Fibroblast of skin of right quadriceps (primary cell): ENCODE measurements at places on chromosomes 1 and 21.

DNA sequence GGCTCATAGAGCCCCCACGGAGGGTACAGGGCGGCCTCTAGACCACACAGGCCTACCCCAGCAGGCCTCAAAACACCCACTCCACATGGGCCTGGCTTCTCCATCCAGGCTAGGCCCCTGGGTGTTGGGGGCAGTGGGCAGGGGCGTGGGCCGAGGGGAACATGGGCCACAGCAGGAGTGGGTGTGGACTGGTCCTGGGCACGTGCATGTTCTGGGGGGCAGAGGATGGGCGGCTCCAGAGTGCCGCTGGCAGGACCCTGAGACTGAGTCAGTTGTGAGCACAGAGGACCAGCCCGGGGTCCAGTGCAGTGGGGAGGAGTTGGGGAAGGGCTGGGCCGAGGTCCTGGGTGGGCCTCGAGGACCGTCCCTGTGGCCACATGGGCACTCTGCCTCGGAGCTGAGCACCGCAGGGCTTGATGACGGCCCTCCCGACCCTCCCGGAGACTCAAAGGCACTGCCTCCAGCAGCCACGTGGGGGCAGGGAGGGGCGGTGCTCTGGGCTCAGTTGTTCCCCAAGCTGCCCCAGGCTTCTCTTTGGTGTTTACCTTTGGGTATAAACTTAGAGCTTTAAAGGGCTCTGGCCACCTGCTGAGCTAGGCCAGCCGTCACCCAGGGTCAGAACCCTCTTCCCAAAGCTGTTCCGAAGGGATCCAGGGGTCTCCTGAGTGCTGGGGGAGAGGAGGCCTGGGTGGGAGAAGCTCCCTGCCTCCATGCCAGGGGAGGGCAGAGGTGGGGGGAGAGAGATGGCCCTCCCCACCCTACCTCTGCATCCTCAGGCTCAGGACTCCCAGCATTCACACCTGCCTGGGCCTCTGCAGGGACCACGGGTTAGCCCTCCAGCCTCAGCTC, 79.9 kb downstream of the MORN1 start:
- peak; percentile 64 for DNase-seq

GRCh38 chr21:43873673-43874072, 8.7 kb downstream of the AGPAT3 start:
- DNase-seq: no peak

DNA sequence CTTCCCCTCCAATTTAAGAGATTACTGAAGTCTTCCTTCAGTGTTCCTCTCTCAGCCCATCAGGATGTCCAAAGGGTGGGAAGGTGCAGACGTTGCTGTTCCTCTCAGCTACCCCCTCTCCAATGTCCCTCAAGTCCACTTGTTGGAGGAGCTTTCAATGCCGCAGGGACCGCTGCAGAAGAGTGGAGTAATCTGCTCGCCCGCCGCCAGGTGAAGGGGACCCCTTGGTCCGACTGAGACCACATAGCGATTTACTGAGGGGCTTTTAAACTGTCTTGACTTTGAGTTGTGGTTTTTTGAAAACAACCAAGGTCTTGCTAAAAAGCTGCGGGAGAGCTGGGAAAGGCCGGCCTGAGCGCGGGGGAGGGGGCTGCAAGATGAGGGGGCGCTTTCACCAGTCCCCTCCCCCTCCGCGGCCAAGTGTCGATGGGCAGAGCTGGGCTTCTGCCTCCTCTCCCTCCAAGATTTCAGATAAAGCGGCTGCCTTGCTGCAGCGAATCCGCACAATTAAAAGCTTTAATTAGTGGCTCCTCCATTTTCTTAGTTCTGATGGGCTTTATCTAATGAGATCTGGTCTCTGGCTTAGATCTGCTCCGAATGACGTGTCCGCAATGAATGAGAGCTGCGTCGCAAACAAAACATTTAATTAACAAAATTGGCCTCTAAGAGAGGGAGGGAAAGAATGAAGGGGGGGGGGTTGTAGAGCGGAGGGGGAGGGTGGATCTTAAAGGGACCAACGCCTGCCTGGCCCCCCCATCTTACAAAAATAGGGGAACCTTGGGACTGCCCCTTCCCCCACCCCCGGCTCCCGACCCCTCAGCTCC, 5.9 kb downstream of the LMO4 start:
- DNase-seq: peak; percentile 60

DNA sequence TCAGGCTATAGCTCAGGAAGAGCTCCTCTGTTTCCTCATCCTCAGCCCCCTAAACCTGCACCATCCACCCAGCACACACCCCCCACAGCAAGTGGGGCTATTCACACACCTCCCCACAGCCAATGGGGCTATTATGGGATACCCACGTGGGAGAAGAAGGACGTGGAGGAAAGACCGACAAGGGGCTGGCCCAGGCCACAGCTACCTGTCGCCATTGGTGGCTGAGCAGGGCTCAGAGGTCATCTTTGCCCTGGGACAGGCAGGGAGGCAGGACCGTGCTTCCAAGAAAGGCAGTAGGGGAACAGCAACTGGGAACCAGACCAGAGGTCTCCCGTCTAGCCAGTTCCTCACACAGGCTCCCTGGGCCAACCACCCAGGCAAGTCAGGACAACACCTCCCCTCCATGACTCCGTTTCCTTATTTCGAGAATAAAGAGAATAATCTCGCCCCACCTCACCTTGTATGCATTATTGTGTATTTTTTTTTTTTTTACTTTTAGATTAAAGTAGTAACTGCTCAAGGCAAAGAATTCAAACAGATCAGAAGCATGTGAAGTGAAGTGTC, 92.3 kb upstream of the TARDBP start:
- no peak for DNase-seq

- peak; percentile 90 for DNase-seq
Observed at GRCh38 chr21:29258626-29259338, 39.9 kb upstream of the BACH1 start.

GRCh38 chr1:66540434-66541032, 6.6 kb downstream of the SGIP1 start:
- DNase-seq: peak; percentile 84

DNA sequence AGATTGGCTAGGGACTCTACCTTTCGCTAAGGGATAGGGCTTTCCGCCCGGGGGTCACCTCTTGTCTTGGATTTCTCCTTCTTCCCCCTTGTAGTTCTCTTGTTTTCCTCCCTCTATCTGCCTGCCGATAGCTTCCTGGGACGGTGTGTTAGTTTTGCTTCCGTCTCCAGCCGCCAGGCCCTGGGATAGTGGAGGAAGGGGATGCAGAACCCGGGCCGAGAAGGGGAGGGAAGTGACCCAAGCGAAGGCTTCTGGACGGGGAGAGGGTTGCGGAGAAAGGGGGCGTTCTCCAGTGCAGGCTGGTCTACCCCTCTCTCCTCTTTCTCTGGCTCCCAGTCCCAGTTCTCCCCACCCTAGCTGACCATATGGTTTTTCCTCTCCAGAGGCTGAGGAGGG, 871 bp downstream of the TUFT1 start:
- DNase-seq: no peak

GRCh38 chr1:39230261-39231190, 26.0 kb downstream of the MACF1 start:
- peak; percentile 31 for DNase-seq

GRCh38 chr1:64499966-64500365, 30.0 kb downstream of the CACHD1 start:
- DNase-seq: no peak

GRCh38 chr1:169782596-169782995, 12.1 kb downstream of the METTL18 start:
- no peak for DNase-seq

DNA sequence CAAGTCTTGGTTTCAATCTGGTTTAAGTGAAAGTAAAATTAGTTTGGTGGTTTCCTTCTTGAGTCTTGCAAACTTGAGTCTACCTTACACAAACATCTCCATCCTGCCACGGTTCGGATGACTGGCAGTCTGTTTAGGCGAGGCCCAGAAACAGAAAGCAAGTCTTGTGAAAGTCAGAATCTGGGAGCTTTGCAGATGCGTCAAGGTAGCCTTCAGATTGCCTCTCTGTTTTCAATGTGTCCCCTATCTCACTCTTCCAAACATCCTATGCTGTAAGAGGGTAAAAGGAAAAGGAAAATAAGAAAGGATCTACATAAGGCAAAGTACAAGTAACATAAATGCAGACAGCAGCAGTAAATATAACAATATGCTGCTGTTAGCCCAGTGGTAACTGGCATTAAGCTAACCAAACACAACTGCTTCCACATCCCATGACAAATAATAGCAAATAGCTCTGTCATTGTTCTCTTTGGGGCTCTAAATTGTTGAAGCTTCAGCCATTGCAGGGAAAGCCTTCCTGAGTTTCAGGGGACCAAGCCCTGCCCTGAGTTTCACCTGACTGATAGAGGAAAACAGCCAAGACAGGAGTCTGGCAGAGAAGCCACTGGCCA, 26.2 kb upstream of the C1orf105 start:
- DNase-seq: no peak

GRCh38 chr1:214475746-214476145, 75.7 kb downstream of the PTPN14 start:
- DNase-seq: no peak

DNA sequence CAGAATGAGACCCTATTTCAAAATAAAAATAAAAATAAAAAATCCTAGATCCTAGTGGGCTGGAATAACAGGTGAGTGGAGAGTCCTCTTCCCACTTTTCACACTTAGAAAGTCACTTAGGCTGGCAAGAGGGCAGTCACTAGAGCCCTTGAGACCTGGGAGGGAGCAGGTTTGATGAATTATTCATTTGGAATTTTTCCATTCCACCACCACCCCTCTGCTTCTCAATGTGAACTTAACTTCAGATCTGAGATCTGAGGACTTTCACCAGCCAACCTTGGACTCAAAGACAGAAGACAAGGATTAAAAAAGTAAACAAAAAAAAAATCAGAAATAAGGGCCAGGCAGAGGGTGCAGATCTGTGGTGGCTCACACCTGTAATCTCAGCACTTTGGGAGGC, 16.5 kb downstream of the AKR7A3 start:
- DNase-seq: no peak

DNA sequence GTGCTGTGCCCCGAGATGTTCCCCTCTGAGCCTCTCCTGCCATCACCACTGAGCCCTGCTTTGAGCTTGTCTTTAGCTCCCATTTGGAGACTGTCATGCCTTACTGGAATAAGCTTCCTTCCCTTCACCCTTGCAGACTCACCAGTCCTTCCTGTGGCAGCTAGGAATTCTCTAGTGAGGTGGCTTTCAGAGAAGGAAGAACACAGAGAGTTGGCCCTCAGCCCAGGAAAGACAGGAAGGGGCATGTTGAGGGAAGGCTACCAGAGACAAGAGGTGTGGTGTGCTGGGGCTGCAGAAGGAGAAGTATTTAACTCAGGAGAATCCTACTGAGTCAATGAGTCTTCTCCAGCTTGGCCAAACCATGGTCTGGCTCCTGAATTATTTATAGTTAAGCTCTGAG, 76.3 kb downstream of the UCK2 start:
- DNase-seq: peak; percentile 84

- no peak for DNase-seq
Observed at GRCh38 chr1:152776361-152776760, 1.4 kb downstream of the LCE1F start.

- no peak for DNase-seq
Observed at GRCh38 chr1:82464362-82465001, 663.7 kb downstream of the ADGRL2 start.

DNA sequence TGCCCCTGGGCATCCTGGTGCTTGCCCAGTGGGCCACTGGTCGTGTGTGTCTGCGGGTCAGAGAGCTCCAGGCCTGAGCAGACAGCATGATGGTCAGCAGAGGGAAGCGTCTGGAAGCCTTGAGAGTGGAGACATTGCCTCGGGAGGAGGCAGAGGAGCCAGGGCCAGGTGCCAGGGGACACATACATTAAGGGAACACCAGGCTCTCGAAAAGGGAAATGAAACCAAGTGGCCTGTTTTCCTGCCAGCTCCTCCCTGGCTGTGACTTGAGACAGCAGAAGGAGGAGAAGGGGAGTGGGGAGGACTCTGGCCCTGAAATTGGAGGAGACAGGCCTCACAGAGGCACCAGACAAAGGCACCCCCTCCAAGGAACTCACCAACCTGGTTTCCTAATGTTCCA, 62.4 kb upstream of the LRP8 start:
- DNase-seq: no peak

- DNase-seq: peak; percentile 76
Observed at GRCh38 chr1:119147661-119148090, 7.2 kb upstream of the WARS2 start.

GRCh38 chr1:150686275-150686674, 10.7 kb downstream of the GOLPH3L start:
- DNase-seq: no peak

- DNase-seq: peak; percentile 82
Observed at GRCh38 chr1:209406595-209406994, 176.9 kb upstream of the CAMK1G start.

GRCh38 chr1:169044296-169044695, 62.2 kb upstream of the ATP1B1 start:
- no peak for DNase-seq

DNA sequence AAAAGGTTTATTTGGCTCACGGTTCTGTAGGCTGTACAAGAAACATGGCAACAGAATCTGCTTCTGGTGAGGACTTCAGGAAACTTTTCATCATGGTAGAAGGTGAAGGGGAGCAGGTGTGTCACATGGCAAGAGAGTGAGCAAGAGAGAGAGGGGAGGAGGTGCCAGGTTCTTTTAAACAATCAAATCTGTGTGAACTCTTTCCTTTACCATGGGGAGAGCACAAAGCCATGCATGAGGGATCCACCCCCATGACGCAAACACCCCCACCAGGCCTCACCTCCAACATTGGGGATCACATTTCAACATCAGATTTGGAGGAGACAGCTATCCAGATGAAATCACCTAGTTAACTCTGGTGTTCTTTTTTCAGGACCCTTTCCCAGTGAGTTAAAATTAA, 103.6 kb downstream of the GALNT2 start:
- no peak for DNase-seq

- DNase-seq: no peak
Observed at GRCh38 chr1:38114241-38115026, 67.8 kb upstream of the POU3F1 start.

DNA sequence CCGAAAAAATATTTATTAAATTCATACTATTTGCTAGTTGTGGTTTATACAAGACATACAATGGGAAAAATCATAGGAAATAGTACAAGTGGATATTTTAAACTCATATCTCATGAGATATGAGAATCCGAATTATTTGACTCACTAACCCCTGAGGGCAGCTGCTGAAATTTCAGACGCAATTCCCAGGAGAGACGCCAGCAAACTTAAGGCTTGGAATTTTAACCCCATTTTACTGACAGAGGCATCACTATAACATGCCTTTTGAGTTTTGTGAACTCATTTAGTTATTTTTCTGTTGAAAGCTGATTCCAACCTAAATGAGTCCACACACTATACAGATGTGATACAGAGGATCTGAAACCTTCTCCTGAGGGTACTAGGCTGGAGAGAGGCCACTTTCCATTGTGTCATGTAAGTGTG, 5.9 kb upstream of the MROH9 start:
- peak; percentile 62 for DNase-seq

GRCh38 chr1:220954321-220955075, 75.3 kb downstream of the HLX start:
- DNase-seq: peak; percentile 63

- DNase-seq: peak; percentile 6
Observed at GRCh38 chr1:41313661-41314131, 47.5 kb upstream of the FOXO6 start.

- no peak for DNase-seq
Observed at GRCh38 chr1:157360023-157360390, 192.3 kb downstream of the FCRL5 start.

GRCh38 chr1:217553949-217554509, 76.9 kb downstream of the GPATCH2 start:
- no peak for DNase-seq
